ENCODE measurements at places on chromosomes 2 and 18.

GRCh38 chr2:69703189-69703588 is 38.7 kb upstream of the ANXA4 start:
- H3K4me1 ChIP-seq, result peaks cover 8% of the 10 kb centered on the region
- H3K4me3 ChIP-seq, result no peak overlapping the region
- DNase-seq, result no peak
- H3K36me3 ChIP-seq, result peaks cover 2% of the 10 kb centered on the region

DNA sequence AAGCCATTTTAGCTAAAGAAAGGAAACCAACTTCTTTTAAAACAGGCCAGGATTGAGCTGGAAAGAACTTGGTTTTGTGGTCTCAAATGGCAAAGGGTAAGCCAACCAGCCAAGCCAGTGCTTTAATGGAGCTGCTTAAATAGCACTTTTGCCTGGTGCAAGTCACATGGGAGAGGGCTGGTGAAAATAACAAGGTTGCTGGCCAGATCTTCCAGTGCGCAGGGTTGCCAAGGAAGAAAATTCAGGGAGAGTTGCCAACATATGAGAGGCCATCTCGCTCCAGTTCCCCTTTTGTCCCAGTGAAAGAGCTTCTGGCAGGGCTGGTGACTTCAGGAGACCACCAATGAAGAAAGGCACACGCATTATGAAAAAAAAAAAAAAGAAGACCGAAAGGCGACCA is 57.3 kb downstream of the IRS1 start:
- peaks cover 18% of the 10 kb centered on the region for H3K27me3 ChIP-seq
- H3K4me3 ChIP-seq, result no peak overlapping the region
- DNase-seq, result no peak
- no peaks in the 10 kb centered on the region for H3K36me3 ChIP-seq
- H3K27ac ChIP-seq, result no peak overlapping the region
- H3K4me1 ChIP-seq, result no peaks in the 10 kb centered on the region

DNA sequence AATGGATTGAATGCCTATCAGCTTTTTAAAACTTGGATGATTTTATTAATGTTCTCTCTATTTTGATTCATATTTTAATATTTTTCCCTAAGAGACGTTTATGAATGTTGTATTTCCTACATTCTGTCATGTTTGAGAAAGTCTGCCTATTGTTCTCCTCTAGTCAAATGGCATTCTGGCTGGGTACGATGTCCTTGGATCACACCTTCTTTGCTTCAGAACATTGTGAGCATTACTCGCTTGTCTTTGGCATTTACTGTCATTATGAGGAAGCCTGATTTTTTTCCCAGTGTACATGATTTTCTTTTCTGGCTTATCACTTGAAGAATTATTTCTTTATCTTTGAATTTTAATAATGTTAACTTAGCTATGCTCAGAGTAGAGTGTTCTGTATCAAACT is 78.4 kb downstream of the CDC42EP3 start:
- no peak overlapping the region for H3K27ac ChIP-seq
- H3K4me1 ChIP-seq, result peaks cover 29% of the 10 kb centered on the region
- no peaks in the 10 kb centered on the region for H3K27me3 ChIP-seq
- DNase-seq, result no peak

DNA sequence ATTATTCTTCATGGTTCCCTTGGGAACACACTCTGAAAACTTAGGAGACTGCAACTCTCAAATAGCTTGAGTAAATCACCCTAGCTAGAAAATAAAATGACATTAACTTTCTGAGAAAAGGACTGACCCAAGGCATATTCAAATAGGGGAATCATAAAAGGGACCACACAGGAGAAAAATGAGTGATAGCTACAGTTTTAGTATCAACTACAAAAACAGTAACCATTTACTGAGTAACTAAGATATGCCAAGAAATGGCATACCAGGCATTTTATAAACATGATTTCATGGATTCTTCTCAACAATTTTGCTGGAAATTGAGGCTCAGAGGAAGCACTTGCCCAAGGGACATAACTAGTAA is 84.5 kb downstream of the AFF3 start:
- no peak overlapping the region for H3K4me3 ChIP-seq
- H3K27me3 ChIP-seq, result no peaks in the 10 kb centered on the region
- peaks cover 3% of the 10 kb centered on the region for H3K36me3 ChIP-seq
- no peak overlapping the region for H3K27ac ChIP-seq

GRCh38 chr2:77054938-77055337 is 467.2 kb downstream of the LRRTM4 start:
- H3K27me3 ChIP-seq, result no peaks in the 10 kb centered on the region
- DNase-seq, result no peak
- no peak overlapping the region for H3K4me3 ChIP-seq
- H3K27ac ChIP-seq, result no peak overlapping the region
- H3K4me1 ChIP-seq, result no peaks in the 10 kb centered on the region
- no peaks in the 10 kb centered on the region for H3K36me3 ChIP-seq

DNA sequence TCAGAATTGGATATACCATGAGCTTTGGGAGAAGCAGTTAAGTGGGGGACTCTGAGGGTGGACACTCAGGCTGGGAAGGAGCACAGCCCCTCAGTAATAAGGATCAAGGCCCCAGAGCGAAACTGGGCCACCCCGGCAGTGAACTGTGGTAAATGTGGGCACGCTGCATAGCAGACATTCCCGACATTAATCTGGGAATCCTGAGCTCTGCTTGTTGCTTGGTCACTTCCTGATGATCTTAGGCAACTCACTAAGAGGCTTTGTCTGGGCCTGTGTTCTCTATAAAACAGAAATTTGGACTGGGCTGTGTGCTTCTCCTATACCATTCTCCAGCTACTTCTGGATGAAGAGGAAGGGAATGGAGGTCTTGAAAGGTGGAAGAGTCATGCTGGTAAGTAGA is 4.8 kb downstream of the TGFBRAP1 start:
- H3K27ac ChIP-seq, result peak overlapping the region; percentile 31
- H3K27me3 ChIP-seq, result no peaks in the 10 kb centered on the region
- H3K36me3 ChIP-seq, result peaks cover 22% of the 10 kb centered on the region
- no peak for DNase-seq
- H3K4me1 ChIP-seq, result peaks cover 35% of the 10 kb centered on the region

GRCh38 chr2:101735166-101735533 is 37.6 kb downstream of the MAP4K4 start:
- H3K27ac ChIP-seq, result no peak overlapping the region
- no peaks in the 10 kb centered on the region for H3K36me3 ChIP-seq
- H3K4me1 ChIP-seq, result peaks cover 56% of the 10 kb centered on the region
- DNase-seq, result no peak
- no peaks in the 10 kb centered on the region for H3K27me3 ChIP-seq

DNA sequence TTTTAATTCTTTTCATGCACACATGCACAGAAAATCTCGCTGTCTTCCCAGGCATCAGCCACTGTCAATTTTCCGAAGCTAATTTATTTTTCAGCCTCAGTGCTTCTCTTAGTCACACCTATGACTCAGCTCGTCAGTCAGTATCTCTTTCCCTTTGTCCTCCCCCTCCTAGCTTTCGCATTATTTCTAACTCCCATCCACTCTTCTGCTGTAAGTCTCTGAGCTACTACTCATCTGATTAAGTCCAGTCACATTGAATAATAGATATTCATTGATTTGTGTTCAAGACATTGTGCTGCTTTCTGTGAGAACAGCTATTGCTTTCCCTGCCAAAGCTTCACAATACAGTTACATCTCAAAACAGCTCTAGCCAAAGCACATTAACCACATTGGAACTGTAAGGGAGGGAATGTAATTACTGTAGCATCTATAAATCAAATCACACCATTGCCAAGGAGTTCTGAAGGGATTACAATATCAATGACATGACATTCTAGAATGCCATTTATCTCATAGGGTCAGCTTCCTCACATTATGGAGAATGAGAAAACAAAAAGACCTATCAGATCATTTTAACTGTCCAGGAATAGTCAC is 89.4 kb downstream of the SCN3A start:
- no peak overlapping the region for H3K27ac ChIP-seq
- no peaks in the 10 kb centered on the region for H3K27me3 ChIP-seq
- no peaks in the 10 kb centered on the region for H3K4me1 ChIP-seq
- DNase-seq, result no peak
- no peak overlapping the region for H3K4me3 ChIP-seq
- no peaks in the 10 kb centered on the region for H3K36me3 ChIP-seq

GRCh38 chr2:11591091-11591490 is 57.2 kb downstream of the GREB1 start:
- no peak for DNase-seq
- no peak overlapping the region for H3K4me3 ChIP-seq
- no peaks in the 10 kb centered on the region for H3K27me3 ChIP-seq
- no peaks in the 10 kb centered on the region for H3K4me1 ChIP-seq

- DNase-seq, result peak; percentile 37
- H3K4me1 ChIP-seq, result peaks cover 75% of the 10 kb centered on the region
- H3K36me3 ChIP-seq, result peaks cover 29% of the 10 kb centered on the region
- no peaks in the 10 kb centered on the region for H3K27me3 ChIP-seq
- H3K27ac ChIP-seq, result peak overlapping the region; percentile 88
Observed at GRCh38 chr2:98730053-98730706, 752 bp downstream of the MGAT4A start.

DNA sequence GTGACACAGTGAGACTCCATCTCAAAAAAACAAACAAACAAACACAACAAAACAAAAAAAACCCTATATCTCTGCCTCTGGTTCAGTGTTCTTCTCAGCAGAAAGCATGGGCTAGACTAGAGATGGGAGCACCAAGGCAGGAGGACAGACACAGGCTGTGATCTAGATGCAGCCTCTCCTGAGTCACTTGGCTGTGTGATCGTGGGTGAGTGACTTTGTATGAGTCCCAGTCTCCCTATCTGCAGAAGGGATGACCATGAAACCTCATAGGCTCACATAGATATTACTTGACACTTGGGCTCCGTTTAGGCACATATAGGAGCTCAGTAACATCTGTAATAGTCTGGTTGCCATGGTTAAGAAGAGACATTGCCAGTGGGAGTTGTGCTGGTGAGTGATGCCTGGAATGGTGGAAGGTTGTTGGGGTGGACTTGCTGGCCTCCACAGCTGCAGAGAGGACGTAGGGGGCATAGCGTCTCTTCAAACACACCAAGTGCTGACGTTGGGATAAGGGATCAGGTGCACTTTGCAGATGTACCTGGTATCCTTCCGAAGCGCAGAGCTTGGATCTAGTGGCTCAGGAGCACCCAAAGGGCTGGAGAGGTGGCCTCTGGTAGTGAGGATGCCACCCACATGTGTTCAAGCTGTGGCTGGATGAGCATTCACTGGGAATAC is 318.9 kb upstream of the HS6ST1 start:
- no peak overlapping the region for H3K4me3 ChIP-seq
- no peaks in the 10 kb centered on the region for H3K4me1 ChIP-seq
- no peak overlapping the region for H3K27ac ChIP-seq
- DNase-seq, result no peak
- H3K36me3 ChIP-seq, result no peaks in the 10 kb centered on the region

DNA sequence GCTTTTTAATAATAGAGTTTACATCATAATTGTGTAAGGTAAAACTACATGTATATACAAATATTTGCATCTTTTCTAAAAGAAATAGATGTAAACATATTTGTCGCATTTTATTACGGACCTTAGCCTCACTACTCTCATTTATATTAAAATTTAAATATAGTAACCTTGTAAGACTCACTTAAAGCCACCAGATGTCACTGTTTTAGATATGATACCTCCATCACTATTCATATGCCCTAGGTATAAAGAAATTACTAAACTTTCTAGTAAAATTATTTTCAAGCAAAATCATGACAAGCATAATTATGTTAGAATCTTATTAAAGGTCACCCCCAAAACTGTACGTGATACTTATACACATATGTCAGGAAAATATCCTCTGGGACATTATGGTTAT is 674.3 kb upstream of the REG3G start:
- no peak overlapping the region for H3K4me3 ChIP-seq
- no peaks in the 10 kb centered on the region for H3K36me3 ChIP-seq
- no peaks in the 10 kb centered on the region for H3K27me3 ChIP-seq
- DNase-seq, result no peak
- no peak overlapping the region for H3K27ac ChIP-seq

DNA sequence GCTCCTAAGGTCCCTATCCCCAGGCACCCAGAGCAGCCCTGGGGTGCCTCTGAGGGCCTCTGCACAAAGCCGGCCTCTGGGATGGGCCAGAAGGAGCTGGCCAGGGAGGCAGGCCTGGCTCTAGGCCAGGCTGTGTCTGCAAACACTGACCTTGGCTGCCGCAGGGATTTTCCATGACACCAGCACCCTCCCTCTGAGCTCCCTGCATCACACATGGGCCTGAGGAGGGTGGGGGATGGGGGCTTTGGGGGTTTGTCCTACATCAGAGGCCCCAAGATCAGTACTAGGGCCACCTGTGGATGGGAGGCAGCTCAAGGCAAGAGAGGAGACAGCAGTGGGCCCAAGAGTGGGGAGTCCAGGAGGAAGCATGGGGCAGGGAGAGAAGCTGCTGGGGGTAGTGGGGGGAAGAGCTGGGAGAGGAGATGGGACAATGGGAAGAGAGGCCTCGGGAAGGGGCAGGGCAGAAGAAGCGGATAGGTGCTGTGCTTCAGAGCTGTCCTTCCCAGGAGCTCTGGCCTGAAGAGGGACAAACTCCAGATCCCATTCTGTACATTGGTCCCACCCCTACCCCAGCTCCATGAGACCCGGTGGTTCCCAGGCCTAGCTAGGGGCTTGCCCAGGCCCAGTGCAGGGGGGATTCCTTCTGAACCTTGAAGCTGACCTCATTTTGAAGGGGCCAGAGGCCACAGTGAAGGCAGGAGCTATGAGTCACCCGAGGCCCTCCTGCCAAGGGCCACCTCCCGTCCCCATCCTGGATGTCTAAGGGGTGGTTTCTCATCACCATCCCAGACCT is 28.0 kb downstream of the KCNK3 start:
- DNase-seq, result no peak
- H3K36me3 ChIP-seq, result no peaks in the 10 kb centered on the region
- no peaks in the 10 kb centered on the region for H3K27me3 ChIP-seq
- no peak overlapping the region for H3K27ac ChIP-seq
- no peak overlapping the region for H3K4me3 ChIP-seq

GRCh38 chr18:49875783-49876182 is 62.5 kb upstream of the ACAA2 start:
- peaks cover 2% of the 10 kb centered on the region for H3K4me1 ChIP-seq
- H3K27ac ChIP-seq, result no peak overlapping the region
- no peak overlapping the region for H3K4me3 ChIP-seq

DNA sequence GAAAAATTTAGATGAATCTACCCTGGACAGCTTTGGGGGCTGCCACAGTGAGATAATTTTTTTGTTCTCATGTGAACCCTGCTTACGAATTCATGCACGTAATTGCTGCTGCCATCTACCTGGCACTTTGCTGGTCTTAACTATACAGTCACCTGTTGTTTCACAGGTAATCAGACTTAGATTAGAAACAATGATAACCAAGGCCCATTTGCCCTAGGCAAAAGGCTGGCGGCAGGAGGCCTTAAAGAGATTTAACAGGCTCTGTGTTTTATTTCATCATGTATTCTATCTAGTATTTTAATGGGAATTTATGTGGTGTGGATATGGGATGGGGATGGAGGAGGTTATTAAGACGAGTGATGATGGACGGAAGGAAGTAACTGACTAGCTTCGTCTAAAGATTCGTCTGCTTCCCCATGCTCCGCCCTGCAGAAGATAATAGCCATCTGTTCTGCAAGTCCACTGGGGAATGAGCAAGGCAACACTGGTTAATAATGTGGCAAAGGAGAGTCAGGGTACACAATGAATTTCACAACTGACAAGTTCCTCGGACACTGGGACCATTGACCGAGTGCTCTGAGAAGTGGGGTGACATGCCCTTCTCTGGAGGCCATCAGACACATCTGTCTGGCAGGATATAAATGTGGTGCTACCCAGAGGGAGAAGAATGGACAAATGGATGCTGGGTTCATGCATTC is 291.8 kb upstream of the TNP1 start:
- H3K36me3 ChIP-seq, result no peaks in the 10 kb centered on the region
- peaks cover 12% of the 10 kb centered on the region for H3K27me3 ChIP-seq
- no peak overlapping the region for H3K27ac ChIP-seq
- no peak for DNase-seq
